Right lung (tissue), 10 donors: ENCODE measurements at places on chromosomes 2 and 18. TPM values are rescaled to one million over a fixed set of nuclear protein-coding genes. Genes with fewer than 3 reads are reported as not detected.
A peak's percentile ranks its signal among the peaks of the same experiment; 100 is the strongest.

The INHBB gene
- 0.34 TPM for polyA plus RNA-seq

GRCh38 chr2:54514822-54515569, 58.9 kb downstream of the SPTBN1 start:
- peak; percentile 53 for DNase-seq

The TBR1 gene
- polyA plus RNA-seq, result not detected

The ASXL3 gene
- polyA plus RNA-seq, result 9.3 TPM

GRCh38 chr18:5874336-5874735, 21.0 kb downstream of the TMEM200C start:
- no peak for DNase-seq

DNA sequence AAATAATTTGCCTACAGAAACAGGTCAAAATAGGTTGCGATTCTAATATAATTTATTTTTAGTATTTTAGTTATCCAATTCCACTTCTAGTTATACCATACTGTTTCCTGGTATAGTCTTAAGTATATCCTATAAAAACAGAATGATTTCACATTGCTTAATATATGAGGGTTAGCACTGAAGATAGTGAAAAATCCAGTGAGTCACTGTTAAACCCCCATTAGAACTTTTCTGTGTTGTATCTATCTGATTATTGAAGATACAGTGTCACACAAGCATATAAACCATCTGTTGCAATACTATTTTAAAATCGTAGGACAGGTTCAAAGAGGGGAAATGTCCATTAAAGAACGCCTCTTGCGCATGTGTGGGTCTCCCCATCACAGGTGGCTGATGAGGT, 110.0 kb downstream of the FEZ2 start:
- no peak for DNase-seq

DNA sequence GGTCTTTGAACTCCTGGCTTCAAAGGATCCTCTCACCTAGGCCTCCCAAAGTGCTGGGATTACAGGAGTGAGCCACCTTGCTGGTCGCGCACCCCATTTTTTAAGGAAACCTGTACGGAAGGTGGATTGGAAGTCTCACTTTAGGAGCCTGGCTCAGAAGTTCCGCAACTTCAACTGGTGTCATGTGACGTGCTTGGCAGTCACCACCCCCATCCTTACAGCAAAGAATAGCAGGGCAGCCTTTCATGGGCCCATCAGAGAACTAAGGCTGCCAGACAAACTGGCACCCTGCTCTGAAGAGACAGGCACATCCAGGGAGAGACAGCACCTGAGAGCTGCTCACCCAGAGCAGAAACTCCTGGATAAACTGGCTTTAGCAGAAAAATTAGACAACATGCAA, 3.3 kb upstream of the SLC66A2 start:
- DNase-seq, result no peak

DNA sequence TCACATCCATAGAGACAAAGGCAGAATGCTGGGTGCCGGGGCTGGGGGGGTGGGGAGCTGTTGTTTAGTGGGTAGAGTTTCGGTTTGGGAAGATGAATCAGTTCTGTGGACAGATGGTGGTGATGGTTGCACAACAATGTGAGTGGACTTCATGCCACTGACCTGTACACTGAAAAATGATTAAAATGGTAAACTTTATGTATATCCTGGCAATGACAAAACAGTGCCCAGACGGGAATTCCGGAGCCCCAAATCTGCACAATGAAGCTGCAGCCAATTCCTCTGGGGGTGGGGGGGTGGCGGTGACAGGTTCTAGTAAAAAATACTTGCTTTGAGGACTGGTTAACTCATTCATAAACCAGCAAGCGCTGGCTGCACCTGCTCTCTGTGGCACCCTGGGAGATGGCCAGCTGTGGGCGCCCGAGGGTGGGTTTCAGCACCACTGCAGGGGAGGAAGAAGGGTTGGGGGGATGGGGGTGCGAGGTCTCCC, 81.8 kb upstream of the HPCAL1 start:
- no peak for DNase-seq

DNA sequence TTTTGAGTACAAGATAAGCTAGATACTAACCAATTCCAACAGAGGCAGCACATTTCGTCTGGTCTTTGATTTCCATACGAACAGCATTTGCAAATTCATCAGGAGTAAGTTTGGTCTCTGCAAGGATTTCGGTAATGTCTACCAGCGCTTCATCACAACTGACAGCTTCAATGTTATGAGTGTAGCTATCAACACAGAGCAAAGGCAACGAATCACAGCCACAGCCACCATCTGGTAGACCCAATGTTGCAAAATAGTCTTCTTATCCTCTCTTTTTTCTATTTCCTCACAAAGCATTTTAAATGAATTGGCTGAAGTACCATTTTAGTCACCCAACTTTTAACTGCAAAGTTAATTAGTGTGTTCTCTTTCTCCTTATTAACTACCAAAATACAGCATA, 68.3 kb downstream of the REV1 start:
- peak; percentile 31 for DNase-seq

The LYPD1 gene
- polyA plus RNA-seq, result 0.46 TPM

The IL1R2 gene
- polyA plus RNA-seq, result 0.40 TPM

DNA sequence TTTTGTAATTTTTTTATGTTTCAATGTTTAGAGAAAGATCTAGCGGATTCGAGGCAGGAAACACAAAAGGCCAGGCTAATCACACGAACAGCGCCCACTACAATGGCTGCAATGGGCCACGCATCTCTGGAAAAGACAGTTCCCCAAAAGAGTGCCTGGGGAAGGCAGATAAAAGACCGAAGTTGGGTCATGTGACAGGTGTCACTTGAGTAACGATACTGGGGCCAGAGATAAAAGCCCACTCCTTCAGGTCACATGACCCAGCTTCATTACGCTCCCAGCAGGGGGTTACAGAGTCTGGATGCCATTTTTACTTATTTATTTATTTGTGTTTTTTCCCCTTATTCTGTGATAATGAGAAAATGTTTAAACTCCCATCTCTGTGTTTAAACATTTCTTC, 95.4 kb downstream of the CDK15 start:
- no peak for DNase-seq

The GPR39 gene
- 4.1 TPM for polyA plus RNA-seq

The CTAGE1 gene
- polyA plus RNA-seq, result not detected

GRCh38 chr2:118858485-118859156, 11.2 kb upstream of the EN1 start:
- no peak for DNase-seq

DNA sequence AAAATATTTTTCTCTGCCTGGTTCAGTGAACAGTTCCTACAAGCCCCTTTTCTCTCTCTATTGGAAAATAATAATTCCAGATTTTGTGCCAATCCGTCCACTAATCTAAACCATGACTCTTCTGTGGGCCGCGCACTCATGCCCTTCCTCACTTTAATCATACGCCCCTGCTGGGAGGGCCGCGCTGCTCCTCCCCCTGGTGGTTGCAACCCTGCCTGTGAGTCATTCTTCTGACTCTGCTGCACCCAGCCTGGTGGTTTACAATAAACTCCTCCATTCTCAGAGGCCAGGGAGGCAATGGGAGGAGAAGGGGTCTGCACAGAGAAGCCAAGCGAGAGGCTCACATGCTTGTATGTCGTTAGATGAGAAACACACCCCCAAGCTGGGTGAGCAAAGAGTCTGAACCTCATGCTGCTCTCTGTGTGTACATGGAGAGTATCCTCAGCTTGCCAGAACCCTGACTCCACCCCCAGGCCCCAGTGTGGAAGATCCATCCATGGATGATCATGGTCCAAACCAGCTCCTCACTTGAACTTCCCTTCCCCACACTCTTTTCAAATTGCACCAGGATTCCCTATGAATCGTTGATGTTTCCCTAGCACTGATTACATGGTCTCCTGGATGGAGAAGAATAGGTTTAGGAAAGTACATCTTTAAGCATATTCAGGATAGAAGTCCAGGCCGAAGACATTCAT, 228.9 kb downstream of the ANKRD30B start:
- DNase-seq, result no peak

GRCh38 chr2:242038166-242038927, 168.8 kb downstream of the RTP5 start:
- no peak for DNase-seq
